ENCODE measurements at places on chromosomes 11 and 22.

GRCh38 chr11:95301474-95301873 lies 70.5 kb upstream of the SESN3 start:
- no peak for DNase-seq

- DNase-seq = no peak
These were observed 2.2 kb downstream of the TMEM132A start for GRCh38 chr11:60926500-60926899.

GRCh38 chr22:28986366-28986765 lies 75.3 kb downstream of the C22orf31 start:
- no peak for DNase-seq

GRCh38 chr11:47078751-47079521 lies 97.7 kb downstream of the ARFGAP2 start:
- DNase-seq = no peak

DNA sequence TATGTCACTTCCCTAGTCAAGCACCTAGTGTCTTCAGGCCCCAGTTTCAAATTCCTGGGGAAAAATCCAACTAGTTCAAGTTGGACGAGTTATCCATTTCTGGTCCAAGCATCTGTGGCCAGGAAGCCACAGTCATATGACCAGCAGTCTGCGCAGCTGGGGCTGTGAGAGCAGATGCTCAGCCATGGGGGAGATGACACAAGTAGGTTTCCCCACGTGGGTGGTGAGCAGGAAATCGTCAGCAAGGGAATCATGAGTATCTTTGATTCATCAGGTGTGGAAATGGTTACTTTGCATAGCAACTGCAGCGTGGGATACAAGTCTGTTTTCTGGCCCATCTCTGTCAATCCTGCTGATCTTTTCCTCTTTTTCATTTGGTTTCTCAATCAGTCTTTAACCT lies 185.3 kb downstream of the C11orf91 start:
- DNase-seq = no peak

- DNase-seq = no peak
These were observed 20.4 kb downstream of the CDPF1 start for GRCh38 chr22:46229701-46230100.
